ENCODE measurements at places on chromosomes 12 and 14.

- no peak for DNase-seq
These were observed 124.6 kb upstream of the BCL2L14 start for GRCh38 chr12:11946161-11946560.

DNA sequence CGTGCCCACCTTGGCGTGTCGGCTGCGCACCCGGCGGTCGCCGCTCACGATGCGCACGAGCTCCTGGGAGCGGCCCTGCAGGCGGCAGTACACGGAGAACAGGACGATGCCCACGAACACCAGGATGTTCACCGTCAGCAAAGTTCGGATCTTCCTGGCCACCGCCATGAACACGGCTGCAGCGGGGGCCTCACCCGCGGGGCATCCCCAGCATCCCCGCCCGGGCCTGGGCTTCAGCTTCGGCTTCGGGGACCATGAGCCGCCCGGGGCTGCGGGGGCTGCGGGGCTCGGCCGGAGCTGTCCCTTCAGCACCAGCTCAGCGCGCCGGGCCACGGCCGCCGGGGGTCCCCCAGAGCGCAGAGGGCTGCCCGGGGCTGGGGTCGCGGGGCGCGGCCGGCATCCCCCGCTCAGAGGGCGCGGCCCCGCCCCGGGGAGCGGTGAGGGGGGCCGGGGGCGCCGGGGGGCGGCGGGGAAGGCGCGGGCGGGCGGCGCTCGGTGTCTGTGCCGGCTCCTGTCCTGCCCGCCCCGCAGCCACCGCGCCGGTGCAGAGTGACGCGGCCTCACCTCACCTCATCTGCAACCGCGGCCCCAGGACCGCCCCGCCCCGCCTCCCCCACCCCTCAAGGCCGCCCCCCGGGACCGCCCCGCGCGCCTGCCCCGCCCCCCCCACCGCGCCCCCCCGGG lies at the start of gene GALNT9:
GALNT9 (minus strand) TSS at position 554 of the 684 bp plus-strand sequence; CDS start at position 168, 386 bp downstream.
- DNase-seq, result no peak

GRCh38 chr12:67757651-67758050 lies 109.1 kb downstream of the DYRK2 start:
- no peak for DNase-seq

GRCh38 chr12:92158796-92159439 lies 13.3 kb upstream of the BTG1 start:
- no peak for DNase-seq

DNA sequence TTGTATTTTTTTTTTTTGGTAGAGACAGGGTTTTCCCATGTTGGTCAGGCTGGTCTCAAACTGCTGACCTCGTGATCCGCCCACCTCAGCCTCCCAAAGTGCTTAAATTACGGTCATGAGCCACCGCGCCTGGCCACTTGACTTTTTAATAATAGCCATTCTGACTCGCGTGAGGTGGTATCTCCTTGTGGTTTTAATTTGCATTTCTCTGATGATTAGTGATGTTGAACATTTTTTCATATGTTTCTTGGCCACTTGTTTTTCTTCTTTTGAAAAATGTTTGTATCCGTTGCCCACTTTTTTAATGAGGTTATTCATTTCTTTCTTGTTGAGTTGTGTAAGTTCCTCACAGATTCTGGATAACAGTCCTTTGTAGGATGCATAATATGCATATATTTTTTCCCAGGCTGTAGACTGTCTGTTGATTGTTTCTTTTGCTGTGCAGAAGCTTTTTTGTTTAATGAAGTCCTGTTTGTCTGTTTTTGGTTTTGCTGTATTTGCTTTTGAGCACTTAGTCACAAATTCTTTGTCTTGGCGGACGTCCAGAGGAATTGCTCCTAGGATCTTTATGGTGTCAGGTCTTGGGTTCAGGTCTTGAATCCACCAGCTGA lies 10.3 kb upstream of the PGAM5 start:
- DNase-seq, result no peak

- DNase-seq, result no peak
These were observed 158.8 kb downstream of the PHLDA1 start for GRCh38 chr12:75872762-75873161.

- DNase-seq, result no peak
These were observed 34.7 kb upstream of the NRXN3 start for GRCh38 chr14:78135450-78135891.

DNA sequence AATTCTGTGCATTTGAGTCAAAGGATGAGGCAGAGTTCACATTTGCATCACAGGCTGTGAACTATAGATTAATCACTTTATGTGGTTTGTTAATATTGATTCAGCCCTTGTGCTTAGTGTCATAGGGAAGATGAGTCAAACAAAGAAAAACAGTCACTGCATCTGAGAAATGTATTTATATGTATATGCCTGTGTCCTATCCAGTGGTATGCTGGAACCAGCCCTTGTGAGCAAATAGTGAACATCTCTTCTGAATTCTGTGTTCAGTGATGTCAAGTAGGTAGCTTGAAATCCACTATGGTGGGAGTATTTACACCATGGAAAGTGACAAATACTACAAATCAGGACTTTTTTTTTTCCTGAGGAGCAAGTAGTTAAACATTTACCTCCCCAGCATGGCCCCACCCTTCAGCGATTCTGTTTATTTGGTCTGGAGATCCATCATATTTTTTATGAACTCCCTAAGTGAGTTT lies 128.5 kb downstream of the HMGA2 start:
- DNase-seq, result no peak

- no peak for DNase-seq
These were observed 405.5 kb downstream of the MDGA2 start for GRCh38 chr14:47269756-47270492.

- no peak for DNase-seq
These were observed 161.8 kb downstream of the ANO4 start for GRCh38 chr12:100956311-100956852.

DNA sequence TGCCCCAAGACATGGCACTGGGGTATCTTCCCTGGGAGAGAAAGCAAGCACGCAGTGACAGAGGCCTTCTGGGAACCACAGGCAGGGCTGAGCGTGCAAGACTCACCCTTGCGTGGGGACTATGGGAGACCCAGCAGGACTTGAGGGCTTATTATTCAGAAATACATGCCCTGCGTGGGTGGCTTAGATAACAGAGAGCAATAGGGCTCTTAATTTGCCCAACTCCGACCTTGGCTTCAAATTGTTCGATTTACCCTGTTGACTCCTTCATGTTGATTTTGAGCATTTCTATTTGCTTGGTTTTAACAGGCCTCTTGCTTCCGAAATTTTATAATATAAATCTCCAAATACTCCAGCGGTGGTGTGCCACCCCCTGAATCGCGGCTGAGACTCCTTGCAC lies 5.1 kb upstream of the SERPINA1 start:
- DNase-seq, result no peak

DNA sequence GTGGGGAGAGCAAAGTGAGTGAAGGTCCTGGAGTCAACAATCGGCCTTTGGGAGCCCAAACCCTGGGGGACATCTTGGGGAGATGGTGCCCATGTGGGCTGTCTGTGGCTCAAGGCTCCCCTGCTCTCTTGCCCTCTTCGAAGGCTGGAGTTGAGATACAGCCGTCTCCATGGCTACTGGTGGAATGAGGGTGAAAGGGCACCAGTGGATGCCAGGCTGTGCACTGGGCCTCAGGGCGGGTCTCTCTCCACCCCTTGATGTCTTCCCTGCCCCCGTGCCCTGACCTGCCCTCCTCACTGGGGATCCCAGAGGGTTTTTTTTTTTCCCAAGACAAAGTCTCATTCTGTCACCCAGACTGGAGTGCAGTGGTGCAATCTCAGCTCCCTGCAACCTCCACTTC lies 2.0 kb upstream of the ANKRD9 start:
- no peak for DNase-seq

- no peak for DNase-seq
These were observed 405.4 kb downstream of the TMTC2 start for GRCh38 chr12:83092129-83092528.

GRCh38 chr14:43651896-43652295 lies 855.2 kb downstream of the FSCB start:
- DNase-seq, result no peak

DNA sequence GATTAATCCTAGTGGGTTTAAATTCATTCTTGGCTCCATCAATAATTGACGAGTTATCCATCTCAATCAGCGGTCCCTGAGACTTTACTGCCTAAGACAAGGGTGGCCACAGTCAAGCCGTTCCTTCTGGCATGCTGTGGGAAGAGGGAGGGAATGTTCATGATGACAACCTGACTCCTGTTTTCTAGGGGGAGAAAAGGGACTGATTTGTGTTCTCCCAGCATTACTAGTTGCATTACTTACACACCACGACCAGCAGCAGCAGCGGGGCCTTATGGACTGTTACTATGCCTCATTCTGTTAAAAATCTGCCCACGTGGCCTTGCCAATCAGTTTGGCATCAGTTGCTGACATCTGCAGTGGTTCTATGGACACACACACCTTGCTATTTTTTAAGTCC lies 29.9 kb downstream of the PLEKHG7 start:
- DNase-seq, result no peak

Data from GOT3 (cell line).